ENCODE measurements at places on chromosomes 7 and 10.
A peak's percentile ranks its signal among the peaks of the same experiment; 100 is the strongest.

- no peak for DNase-seq
Measured at GRCh38 chr10:114811862-114812261, 9.7 kb upstream of the FHIP2A start.

GRCh38 chr10:72540193-72540807 is 85.6 kb downstream of the MICU1 start:
- DNase-seq: no peak

GRCh38 chr10:104288355-104288754 is 19.4 kb downstream of the GSTO2 start:
- DNase-seq: no peak

GRCh38 chr10:120514035-120514620 is 57.1 kb downstream of the PLPP4 start:
- no peak for DNase-seq

GRCh38 chr7:24979470-24979862 is 512 bp downstream of the OSBPL3 start:
- peak; percentile 71 for DNase-seq

GRCh38 chr7:11469028-11469745 is 362.8 kb downstream of the THSD7A start:
- no peak for DNase-seq

DNA sequence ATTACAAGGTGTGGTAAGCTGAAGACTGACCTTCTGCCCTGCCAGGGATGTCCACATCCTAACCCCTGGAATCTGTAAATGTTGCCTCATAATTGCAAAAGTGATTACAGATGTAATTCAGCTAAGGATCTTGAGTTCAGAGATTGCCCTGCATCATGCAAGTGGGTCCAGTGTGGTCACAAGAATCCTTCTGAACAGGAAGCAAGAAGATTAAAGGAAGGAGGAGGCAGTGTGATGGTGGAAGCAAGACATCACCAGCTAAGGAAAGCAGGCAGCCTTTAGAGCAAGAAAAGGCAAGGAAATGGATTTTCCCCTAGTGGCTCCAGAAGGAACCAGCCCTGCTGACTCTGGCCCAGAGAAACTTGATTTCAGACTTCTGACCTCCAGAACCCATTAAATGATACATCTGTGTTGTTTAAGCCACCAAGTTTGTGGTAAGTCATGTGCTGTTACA is 78.1 kb downstream of the USP6NL start:
- no peak for DNase-seq
